ENCODE measurements at places on chromosomes 13 and 19. TPM values are rescaled to one million over a fixed set of nuclear protein-coding genes. Genes with fewer than 3 reads are reported as not detected.

GRCh38 chr13:110118106-110118505 is 188.9 kb downstream of the COL4A1 start:
- no peak for DNase-seq

LILRB4 gene
- 0.76 TPM for total RNA-seq

- no peak for DNase-seq
These were observed 62.3 kb downstream of the GSX1 start for GRCh38 chr13:27854606-27855005.

KLK11 gene
- not detected for total RNA-seq

GRCh38 chr19:1315470-1316166 is 29.9 kb downstream of the EFNA2 start:
- peak; percentile 40 for DNase-seq

DNA sequence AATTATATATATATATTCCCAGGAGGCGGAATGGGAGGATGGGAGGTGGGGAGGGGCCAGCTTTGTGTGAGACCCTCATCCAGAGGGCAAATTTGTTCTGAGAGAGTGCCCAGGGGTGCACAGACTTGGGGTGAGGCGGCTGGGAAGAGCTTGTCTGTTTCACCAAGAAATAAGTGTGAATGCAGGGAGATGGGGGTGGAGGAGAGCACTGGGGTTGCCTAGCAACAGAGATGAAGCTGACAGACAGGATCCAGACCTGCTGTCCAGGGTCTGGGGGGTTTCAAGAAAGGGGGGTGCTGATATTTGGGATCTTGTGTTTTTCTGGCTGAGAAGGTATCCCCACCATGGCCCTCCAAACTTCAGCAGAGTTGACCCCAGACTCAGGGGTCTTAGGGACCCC is 18.6 kb upstream of the TNFAIP8L1 start:
- DNase-seq = no peak

TLE2 gene
- total RNA-seq = 0.66 TPM

CYP2B6 gene
- not detected for total RNA-seq
